ENCODE measurements at places on chromosomes 6 and 20. TPM values are rescaled to one million over a fixed set of nuclear protein-coding genes. Genes with fewer than 3 reads are reported as not detected.

Gene RNF182
- 3.7 TPM for total RNA-seq

Gene HCRTR2
- not detected for total RNA-seq

Gene KCNB1
- 0.42 TPM for total RNA-seq

Gene OXT
- 0.64 TPM for total RNA-seq

Gene CST5
- not detected for total RNA-seq

Gene SMOC2
- 1.8 TPM for total RNA-seq

Gene BANF2
- total RNA-seq = not detected

Gene SLC17A1
- not detected for total RNA-seq

Gene AVP
- total RNA-seq = not detected

Gene CRYBG1
- total RNA-seq = 5.7 TPM

Gene HS3ST5
- 14.4 TPM for total RNA-seq

Gene KCNK5
- 31.8 TPM for total RNA-seq

Gene SLC26A8
- 0.09 TPM for total RNA-seq

Gene ACSS2
- 12.2 TPM for total RNA-seq

Gene CALHM4
- not detected for total RNA-seq

Gene ZSWIM3
- total RNA-seq = 8.2 TPM

Gene DAAM2
- total RNA-seq = 1.0 TPM

Gene PXMP4
- 5.7 TPM for total RNA-seq

Gene TCF15
- total RNA-seq = 2.0 TPM

Gene VSTM2L
- 2.2 TPM for total RNA-seq

Gene C6orf141
- total RNA-seq = 35.9 TPM

Gene RWDD2A
- total RNA-seq = 3.2 TPM

Gene HSPA12B
- 2.9 TPM for total RNA-seq

Gene BTBD3
- 61.6 TPM for total RNA-seq

Gene DEFB124
- not detected for total RNA-seq

Gene TAGAP
- not detected for total RNA-seq

Gene SLC9A8
- total RNA-seq = 7.5 TPM

Gene CLPSL2
- total RNA-seq = 6.0 TPM

Gene DCDC2
- 0.57 TPM for total RNA-seq

Gene HUS1B
- total RNA-seq = 0.96 TPM

Gene PGBD1
- 10.1 TPM for total RNA-seq

Gene GJA10
- not detected for total RNA-seq

Gene APCDD1L
- total RNA-seq = 1.1 TPM

Gene DEFB112
- not detected for total RNA-seq

Gene BPIFA2
- total RNA-seq = not detected

Data from H9 (cell line).